Stimulated activated CD4-positive, alpha-beta T cell treated with anti-CD3 and anti-CD28 coated beads, TNF-alpha, amount 100 ng/mL, for 24 hours (primary cell): ENCODE measurements at places on chromosomes 7 and 10.

DNA sequence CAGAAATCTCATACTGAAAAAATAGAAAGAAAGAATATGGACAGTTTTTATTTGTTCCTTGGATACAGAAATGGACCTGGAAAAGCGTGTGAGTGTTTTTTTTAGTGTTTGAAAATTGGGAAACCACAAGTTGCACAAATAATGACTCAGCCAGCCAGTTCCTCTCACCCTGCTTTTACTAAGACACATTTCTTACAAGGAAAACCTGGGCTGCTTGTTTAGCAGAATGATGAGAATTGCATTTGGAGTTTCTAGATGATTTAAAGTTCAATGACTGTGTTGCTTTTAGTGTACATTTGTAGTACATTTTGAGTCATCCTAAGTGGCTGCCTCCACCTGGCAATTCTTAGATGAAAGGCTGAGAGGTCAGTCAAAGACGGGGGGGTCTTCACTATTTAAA lies 218.7 kb downstream of the ABCA13 start:
- DNase-seq = no peak

- DNase-seq = no peak
These were observed 38.0 kb upstream of the VSIR start for GRCh38 chr10:71811351-71811750.

GRCh38 chr7:100544386-100544785 lies 5.4 kb downstream of the AGFG2 start:
- DNase-seq = no peak

DNA sequence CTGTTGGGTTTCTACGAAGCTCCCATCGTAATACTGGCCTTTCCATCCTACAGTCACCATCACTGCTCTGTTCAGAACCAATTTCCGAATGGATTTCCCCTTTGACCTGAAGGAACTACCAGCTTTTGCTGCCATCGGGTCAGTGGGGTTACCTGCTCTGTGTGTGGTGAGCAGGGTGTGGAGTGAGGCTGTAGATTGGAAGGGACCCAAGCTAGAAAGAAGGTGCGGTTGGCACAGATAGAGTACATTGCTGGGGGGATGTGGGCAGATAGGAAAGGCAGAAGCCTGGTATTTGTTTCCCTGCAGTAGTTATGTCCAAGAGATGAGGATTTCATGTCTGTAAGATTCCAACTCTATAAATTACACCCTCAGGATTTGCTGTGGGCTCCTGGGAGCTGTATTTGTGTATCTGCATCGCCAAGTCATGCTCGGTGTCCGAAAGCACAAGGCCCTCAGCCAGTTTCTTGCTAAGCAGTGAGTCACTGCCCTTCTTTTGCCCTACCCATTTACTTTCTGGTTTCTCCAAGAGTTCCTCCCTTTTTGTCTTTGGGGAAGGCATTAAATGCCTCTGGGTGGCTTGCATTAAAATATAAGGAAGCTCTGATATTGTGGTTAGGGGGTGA lies 15.4 kb downstream of the CLCN1 start:
- no peak for DNase-seq

- no peak for DNase-seq
These were observed 2.0 kb downstream of the ZSCAN25 start for GRCh38 chr7:99618726-99619125.

DNA sequence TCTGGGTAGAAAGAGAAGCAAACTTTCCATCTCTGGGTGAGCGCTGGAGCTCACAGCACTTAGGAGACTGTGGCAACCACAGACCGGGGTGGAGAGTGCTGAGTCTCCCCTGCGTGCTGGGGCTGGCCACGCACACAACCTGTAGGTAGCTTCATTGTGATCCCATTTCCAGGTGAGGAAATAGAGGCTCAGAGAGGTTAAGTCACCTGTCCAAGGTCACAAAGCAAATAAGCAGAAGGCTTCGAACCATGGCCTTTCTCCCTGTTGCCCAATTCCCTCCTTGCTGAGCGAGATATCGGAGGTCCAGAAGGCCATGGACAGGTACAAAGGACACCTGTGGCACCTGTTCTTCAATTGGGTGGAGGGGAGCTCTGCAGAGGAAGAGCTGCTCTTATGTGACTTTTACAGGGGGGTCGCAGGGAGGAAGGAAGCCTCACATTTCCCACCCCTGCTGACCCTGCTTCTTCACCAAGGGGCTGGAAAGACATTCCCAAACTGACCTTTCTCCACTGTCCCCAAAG lies 39.4 kb downstream of the ZCCHC24 start:
- no peak for DNase-seq
